ENCODE measurements at places on chromosomes 1 and 21.

- DNase-seq: no peak
These were observed 23.7 kb downstream of the HP1BP3 start for GRCh38 chr1:20763417-20763816.

- DNase-seq: no peak
These were observed 2.6 kb downstream of the MRPS6 start for GRCh38 chr21:34075760-34076660.

GRCh38 chr1:9085306-9085940 lies 16.0 kb upstream of the SLC2A5 start:
- no peak for DNase-seq

DNA sequence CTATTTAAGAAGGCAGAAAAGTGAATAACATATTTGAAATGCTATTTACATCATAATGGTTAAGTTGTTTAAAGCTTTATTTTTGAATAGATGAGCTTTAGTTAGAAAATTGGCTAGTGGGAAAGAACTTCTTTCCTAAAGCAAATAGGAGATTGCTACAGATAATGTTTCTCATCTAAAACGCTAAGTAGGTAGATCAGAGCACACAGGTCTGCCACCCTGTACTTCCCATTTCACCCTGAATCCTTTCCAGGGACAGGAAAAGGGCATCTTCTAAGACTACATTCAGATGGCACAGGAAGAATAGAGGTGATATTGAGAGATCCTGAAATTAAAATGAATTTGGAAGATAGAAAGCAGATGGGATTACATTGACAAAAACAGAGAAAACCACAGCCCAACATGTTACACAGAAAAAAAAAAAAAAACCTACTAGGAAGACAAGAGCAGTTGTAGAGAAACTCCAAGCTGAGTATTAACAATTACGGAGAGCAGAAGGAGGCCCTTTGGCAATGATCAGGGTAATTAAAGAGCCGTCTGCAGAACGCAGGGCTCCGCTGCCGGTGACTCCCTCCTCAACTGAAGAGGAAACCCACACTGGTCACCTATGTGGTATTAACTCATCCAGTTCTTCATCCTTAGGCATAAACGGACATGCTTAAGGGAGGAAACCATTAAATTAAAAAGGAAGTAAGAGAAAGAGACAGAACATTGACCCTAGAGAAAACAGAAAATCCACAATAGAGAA lies 53.6 kb upstream of the MAP10 start:
- DNase-seq: no peak

GRCh38 chr1:248872752-248873408 lies 14.0 kb upstream of the ZNF692 start:
- peak; percentile 52 for DNase-seq

DNA sequence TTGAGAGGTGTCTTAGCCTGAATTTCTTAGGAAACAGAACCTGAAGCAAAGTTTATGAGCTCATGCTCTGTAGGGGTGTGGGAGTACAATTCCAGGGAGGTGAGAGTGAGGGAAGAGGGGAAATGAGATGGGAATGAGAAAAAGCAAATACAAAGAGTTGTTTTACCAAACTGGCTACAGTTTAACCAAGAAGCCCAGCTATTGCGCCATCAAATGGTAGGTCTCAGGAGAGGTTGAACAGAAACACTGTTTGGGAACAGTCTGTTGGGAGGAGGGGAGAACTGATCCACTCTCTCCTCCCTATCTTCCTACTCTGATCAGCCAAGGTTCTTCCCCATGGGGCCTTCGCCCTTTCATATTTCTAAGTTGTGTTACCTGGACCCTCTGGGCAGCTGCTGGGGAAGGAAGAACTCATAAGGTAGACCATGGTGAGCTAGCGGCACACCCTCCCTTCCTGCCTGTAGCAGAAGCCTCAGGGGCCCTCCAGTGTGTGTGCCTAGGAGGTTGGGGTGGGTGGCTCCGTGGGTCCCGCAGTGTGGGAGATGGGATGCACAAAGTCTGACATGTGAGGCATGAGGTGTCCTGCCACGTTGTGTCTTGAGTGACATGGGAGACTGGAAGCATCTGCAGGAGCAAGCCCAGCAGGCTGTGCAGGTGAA lies 120.5 kb downstream of the UCK2 start:
- DNase-seq: no peak

DNA sequence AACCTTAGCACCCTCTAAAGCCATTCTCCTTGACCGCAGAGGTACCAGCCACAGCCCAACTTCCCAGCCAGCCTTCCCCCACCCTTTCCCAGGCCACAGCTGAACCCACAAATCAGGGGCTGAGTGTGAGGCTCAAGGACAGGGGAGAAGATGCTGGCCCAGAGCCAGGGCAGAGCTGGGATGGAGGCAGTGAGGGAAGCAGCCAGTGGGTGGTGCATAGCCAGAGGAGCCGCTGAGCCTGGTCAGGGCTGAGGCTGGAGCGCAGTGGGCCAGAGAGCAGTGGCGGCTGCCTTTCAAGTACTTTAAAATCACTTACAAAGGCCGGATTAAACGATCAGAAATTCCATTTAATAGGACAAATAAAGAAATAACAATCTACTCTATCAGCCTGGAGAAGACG lies 36.3 kb downstream of the DMAP1 start:
- no peak for DNase-seq

- no peak for DNase-seq
These were observed 24.1 kb downstream of the NFYC start for GRCh38 chr1:40715491-40716059.

GRCh38 chr1:224298346-224299330 lies 31.3 kb downstream of the NVL start:
- no peak for DNase-seq

- no peak for DNase-seq
These were observed 42.4 kb upstream of the FMO2 start for GRCh38 chr1:171142416-171143385.

DNA sequence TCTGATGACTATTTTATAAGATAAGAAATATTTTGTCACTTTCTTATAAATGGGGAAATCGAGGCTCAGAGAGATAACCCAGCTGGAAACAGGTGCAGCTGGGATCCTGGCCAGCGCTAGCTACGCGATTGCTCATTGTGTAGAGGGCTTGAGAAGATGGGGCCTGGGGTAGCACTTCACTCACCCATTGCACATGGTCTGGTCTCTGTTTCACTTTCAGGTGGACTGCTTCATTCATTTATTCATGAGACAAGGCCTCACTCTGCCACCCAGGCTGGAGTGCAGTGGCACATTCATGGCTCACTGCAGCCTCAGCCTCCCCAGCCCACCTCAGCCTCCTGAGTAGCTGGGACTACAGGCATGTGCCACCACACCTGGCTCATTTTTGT lies 23.8 kb downstream of the UBE4B start:
- DNase-seq: no peak

DNA sequence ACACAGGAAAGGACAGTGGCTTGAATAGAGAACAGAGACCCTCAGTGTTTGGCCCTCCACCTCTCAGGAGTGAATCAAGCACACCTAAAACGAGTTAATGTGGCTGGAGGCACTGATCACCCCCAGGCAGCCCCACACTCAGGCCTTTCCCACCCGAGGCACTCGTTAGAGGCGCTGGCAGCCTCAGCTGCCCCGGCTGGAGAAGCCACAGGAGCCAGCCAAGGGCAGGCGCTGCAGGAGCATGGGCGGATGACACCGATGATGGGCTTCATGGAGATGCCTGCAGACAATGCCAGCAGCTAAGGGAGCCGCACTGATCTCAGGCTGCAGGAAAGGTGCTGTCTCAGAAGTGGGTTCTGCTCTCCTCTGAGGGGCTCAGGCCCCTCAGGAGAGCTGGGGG lies 24.1 kb upstream of the ABCG1 start:
- DNase-seq: no peak

DNA sequence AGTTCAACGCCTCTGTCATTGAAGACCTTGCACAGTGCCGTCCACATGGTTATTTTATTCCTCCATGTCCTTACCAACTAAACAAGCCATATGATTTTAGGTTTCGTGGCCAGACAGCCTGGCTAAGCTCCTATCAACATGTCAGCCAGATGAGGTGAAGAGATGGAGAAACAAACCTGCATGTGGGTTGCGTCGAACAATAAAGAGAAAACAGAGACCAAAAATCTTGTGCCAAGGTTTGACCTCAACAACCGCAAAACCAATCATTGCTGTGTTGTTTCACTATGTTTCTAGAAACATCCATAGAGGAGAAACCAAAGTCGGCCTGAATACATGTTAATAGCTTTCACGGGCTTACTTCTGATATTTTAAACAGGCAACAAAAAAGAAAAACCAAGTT lies 544.6 kb downstream of the SMYD3 start:
- no peak for DNase-seq

- DNase-seq: no peak
These were observed 17.3 kb downstream of the LCE4A start for GRCh38 chr1:152725261-152725660.

DNA sequence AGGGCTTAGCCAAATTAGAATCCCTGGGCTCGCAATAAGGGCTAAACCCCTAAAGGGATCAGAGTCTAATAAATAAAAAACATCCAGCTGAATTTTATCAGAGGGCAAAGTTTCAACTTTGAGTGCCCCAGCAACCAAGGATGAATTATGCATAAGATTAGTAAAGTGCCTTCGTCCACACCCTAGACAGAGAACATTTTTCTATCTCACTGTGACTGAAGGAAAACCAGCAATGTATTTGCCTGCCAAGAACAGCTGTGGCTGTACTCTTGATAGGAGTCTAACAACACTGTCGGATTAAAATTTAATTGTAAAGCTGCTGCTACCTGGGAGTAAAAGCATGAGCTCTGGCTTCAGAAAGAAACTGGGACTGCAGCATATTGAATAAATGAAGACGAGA lies 23.3 kb downstream of the WNT2B start:
- no peak for DNase-seq
